ENCODE measurements at places on chromosomes 1 and 21. TPM values are rescaled to one million over a fixed set of nuclear protein-coding genes. Genes with fewer than 3 reads are reported as not detected.

The LAMB3 gene
- 156 TPM for polyA plus RNA-seq

The A3GALT2 gene
- 0.10 TPM for polyA plus RNA-seq

The LCE1B gene
- polyA plus RNA-seq = not detected

The LCK gene
- 4.2 TPM for polyA plus RNA-seq

The KRTAP19-2 gene
- polyA plus RNA-seq = not detected
